ENCODE measurements at places on chromosomes 7 and 10. TPM values are rescaled to one million over a fixed set of nuclear protein-coding genes. Genes with fewer than 3 reads are reported as not detected.

- H3K27ac ChIP-seq, result no peak overlapping the region
- no peak overlapping the region for H3K4me3 ChIP-seq
- peaks cover 6% of the 10 kb centered on the region for H3K36me3 ChIP-seq
- H3K27me3 ChIP-seq, result peaks cover 4% of the 10 kb centered on the region
- H3K4me1 ChIP-seq, result no peaks in the 10 kb centered on the region
Measured at GRCh38 chr10:128422190-128422589, 296.0 kb upstream of the MKI67 start.

- peak overlapping the region; percentile 56 for H3K27ac ChIP-seq
- peak overlapping the region; percentile 39 for H3K4me3 ChIP-seq
- H3K4me1 ChIP-seq, result peaks cover 14% of the 10 kb centered on the region
- H3K27me3 ChIP-seq, result no peaks in the 10 kb centered on the region
- DNase-seq, result peak; percentile 41
Measured at GRCh38 chr10:116477986-116478664, 50.5 kb downstream of the PNLIPRP3 start.

DNA sequence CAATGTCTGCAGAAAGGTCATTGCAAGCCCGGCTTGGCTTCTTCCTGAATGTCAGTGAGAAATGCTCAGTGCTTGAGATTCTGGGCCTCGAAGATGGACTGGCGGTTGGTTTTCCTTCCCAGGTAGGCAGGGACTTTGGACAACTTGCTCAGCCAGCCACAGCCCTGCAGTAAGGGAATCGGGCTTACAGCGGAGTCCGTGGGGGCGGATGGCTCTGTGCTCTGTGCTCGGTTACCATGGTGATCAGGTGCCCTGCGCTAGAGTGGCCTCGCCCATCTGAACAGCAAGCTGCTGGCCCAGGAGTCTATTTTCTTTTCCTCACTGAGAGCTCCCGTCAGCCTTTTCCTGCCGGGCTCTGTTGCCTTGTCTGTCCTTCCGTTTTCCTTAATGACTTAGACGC, 77.8 kb upstream of the SH2B2 start:
- H3K27ac ChIP-seq, result no peak overlapping the region
- H3K27me3 ChIP-seq, result peaks cover 2% of the 10 kb centered on the region
- no peak overlapping the region for H3K4me3 ChIP-seq

DNA sequence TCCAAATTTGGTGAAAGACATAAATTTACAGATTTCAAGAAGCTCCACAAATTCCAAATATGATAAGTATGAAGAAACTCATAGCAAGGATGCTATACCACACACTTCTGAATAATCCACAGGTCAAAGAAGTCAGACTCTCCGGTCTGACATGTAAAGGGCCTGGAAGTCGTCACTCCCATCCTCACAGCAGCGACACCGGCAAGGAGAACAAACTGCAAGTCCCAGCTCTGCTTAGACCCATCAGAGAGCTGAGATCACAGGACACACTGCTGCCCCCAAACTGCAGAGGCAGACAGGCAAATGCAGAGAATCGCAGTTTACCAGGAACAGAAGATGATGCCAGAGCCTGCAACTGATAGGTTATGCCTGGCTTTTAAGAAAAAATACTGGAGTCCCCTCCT, 62.0 kb downstream of the AMZ1 start:
- H3K27ac ChIP-seq, result peak overlapping the region; percentile 36
- peaks cover under 1% of the 10 kb centered on the region for H3K36me3 ChIP-seq
- H3K27me3 ChIP-seq, result peaks cover 2% of the 10 kb centered on the region
- no peak overlapping the region for H3K4me3 ChIP-seq
- H3K4me1 ChIP-seq, result peaks cover 10% of the 10 kb centered on the region
- DNase-seq, result no peak

The MKI67 gene
- 14.7 TPM for total RNA-seq
